ENCODE measurements at places on chromosomes 7 and 10. TPM values are rescaled to one million over a fixed set of nuclear protein-coding genes. Genes with fewer than 3 reads are reported as not detected.

SPDYE8 gene
- not detected for total RNA-seq

SEM1 gene
- 202 TPM for total RNA-seq

WNT2 gene
- 0.63 TPM for total RNA-seq

STOX1 gene
- total RNA-seq, result not detected

FAM13C gene
- 5.7 TPM for total RNA-seq

FAM24B gene
- total RNA-seq, result 10.7 TPM

DENND2A gene
- 38.6 TPM for total RNA-seq

AKR1D1 gene
- total RNA-seq, result not detected

TBXAS1 gene
- 2.1 TPM for total RNA-seq

CFAP58 gene
- total RNA-seq, result 1.3 TPM

SLC16A9 gene
- 0.26 TPM for total RNA-seq

TRPV5 gene
- total RNA-seq, result not detected

PODXL gene
- total RNA-seq, result 0.17 TPM

DYNC1I1 gene
- total RNA-seq, result 0.17 TPM

SSC4D gene
- 0.47 TPM for total RNA-seq

GSDME gene
- 49.2 TPM for total RNA-seq

MACC1 gene
- 0.09 TPM for total RNA-seq

GRB10 gene
- 19.5 TPM for total RNA-seq

OR2A1 gene
- not detected for total RNA-seq

SOSTDC1 gene
- total RNA-seq, result not detected

TMEM72 gene
- not detected for total RNA-seq

TFR2 gene
- 0.26 TPM for total RNA-seq

EPO gene
- total RNA-seq, result not detected

MNX1 gene
- not detected for total RNA-seq

LOXL4 gene
- 13.3 TPM for total RNA-seq

CCDC172 gene
- total RNA-seq, result not detected

OPN4 gene
- total RNA-seq, result not detected

ICA1 gene
- total RNA-seq, result 0.09 TPM

C10orf53 gene
- total RNA-seq, result not detected

HDAC9 gene
- 3.5 TPM for total RNA-seq

IMMP2L gene
- 16.2 TPM for total RNA-seq

SMKR1 gene
- total RNA-seq, result not detected

PPP1R17 gene
- total RNA-seq, result under 0.01 TPM

SPDYE5 gene
- not detected for total RNA-seq

FOXP2 gene
- 4.2 TPM for total RNA-seq

ENTPD1 gene
- 0.60 TPM for total RNA-seq

NUTM2A gene
- total RNA-seq, result 0.34 TPM

FAM25A gene
- not detected for total RNA-seq

CFAP69 gene
- 5.0 TPM for total RNA-seq

PCLO gene
- total RNA-seq, result under 0.01 TPM

TMEM176A gene
- total RNA-seq, result not detected

TDRD1 gene
- total RNA-seq, result not detected

CFAP70 gene
- total RNA-seq, result 2.1 TPM

PIP gene
- not detected for total RNA-seq

SYT15B gene
- total RNA-seq, result not detected

SCIN gene
- not detected for total RNA-seq

ZNF503 gene
- 16.4 TPM for total RNA-seq

ADAM22 gene
- 0.47 TPM for total RNA-seq

Data from bronchial smooth muscle cell (primary cell).